Activated T-helper 2 cell treated with anti-CD3 and anti-CD28 coated beads, Interferon-gamma antibody, Interleukin-2, Interleukin-4, amounts not matched to agents 10 μg/mL and 5 μg/mL and 100 μg/mL, durations not matched to agents 14 hours and 24 hours and 36 hours (primary cell): ENCODE measurements at places on chromosomes 12 and 14.

- DNase-seq, result no peak
Observed at GRCh38 chr14:103534576-103535061, 5.6 kb downstream of the TRMT61A start.

DNA sequence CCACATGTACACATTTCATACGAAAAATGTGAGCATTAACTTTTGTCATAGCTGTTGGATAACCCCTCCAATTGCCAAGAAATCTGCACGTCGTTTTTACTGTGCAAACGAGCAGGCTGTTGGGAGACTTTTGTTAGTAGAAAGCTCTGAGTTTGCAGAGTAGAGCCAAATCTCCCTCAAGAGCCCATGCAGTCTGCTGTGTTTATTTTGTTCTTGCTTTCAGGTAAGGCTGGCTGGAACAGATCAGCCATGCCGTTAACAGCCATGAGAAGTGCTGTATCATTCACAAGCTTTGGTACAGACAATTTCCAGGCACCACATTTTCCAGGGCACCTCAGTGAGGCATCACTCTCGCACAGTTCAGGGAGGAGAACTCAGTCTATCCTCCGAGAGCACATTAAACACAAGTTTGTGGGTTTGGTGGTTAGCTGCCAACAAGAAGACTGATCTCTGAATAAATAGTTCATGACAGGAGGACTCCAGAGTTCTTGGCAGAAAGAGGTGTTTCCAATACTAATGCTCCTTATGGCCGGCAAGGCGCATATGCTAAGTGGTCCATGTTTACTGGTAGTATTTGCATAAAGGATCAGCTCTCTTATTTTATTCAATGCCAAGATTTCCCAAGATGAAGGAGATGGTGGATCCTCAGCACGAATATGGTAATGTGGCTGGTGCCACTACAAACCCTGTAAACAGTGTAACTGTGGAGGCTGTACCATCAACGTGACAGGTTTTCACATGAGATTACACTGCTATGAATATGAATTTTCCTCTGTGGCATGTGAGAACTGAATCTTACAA lies 30.3 kb upstream of the PELI2 start:
- DNase-seq, result no peak

DNA sequence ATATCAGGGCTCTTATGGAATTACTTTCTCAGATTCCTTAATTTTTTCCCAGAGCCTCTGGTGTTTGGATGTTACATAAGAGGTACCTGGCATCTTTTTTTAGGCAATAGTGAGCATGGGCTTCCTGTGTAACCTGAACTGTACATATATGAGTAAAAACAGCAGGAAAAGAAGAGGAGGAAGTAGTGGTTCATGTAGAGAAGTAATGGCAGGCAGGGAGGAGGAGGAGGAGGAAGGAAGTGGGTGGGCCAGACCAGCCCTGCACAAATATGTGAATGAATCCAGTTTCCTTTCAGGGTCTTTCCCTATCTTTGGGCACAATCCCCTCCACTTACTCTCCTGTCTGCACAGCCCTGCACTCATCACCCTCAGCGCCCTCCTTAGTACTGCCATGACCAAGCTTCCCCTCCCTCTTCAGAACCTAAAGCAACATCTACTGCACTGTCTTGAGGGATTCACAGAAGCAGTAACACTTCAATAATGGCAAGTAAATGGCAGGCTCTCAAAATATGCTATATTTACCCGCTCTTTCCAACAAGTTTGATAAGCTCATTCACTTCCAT lies 40.9 kb upstream of the GSG1 start:
- DNase-seq, result no peak

- no peak for DNase-seq
Observed at GRCh38 chr14:62557416-62557815, 487.8 kb downstream of the KCNH5 start.

DNA sequence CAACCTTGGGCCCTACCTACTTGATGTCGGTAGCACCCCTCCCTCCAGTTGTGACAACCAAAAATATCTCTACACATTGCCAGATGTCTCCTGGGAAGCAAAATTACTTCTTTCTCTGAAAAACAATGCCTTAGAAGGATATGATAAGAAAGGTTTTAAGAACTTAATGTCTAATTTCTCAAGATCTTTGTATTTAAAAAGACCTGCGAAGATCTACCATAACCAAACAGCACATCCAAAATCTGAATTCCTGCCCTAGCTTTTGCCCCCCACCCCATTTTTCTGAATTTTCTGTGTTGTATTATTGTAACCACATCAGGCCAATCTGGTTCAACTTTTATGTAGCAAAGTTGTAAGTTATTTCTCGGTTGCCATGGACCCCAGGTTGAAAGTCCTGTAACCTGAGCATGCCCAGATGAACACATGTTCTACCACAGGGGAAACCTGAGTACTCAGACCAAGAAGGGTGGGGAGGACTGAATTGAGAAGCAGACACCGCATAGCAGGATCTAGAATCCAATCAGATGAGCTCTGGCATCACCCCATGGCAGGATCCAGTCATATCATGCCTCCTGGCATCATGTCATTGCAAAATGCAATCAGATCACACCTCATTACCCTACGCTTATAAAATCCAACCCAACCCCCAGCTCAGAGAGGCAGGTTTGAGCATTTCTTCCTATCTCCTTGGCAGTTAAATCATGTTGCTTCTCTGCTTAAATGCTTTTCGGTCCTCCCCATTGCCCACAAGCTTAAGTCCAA lies 8.7 kb downstream of the TMEM253 start:
- DNase-seq, result no peak

DNA sequence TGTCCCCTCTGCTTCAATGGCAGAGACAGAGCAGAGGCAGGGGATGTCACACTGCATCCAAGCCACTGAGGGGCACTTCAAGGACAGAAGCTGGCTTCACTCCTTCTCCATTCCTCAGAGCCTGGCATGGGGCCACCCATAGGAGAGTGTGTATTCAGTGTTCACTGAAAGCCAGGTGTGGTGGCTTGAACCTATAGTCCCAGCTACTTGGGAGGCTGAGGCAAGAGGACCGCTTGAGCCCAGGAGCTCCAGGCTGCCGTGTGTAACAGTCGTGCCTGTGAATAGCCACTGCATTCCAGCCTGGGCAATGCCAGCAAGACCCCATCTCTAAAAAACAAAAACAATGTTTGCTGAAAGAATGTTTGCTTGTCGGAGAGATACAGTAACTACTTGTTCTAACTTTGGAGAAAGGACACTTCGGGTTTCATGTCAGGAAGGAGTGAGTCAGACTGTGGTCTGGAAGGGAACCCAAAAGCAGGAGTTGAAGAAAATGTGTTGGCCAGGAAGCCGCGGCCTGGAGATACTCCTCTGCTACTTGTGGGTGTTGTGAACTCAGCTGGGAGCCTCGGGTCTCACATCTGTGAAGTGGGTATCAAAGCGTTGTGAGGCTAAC lies 43.4 kb downstream of the ELK3 start:
- peak; percentile 25 for DNase-seq

GRCh38 chr14:98006008-98006407 lies 1208.8 kb downstream of the VRK1 start:
- no peak for DNase-seq
